Vagina (tissue), 2 donors: ENCODE measurements at places on chromosomes 7 and 10. TPM values are rescaled to one million over a fixed set of nuclear protein-coding genes. Genes with fewer than 3 reads are reported as not detected.

GRCh38 chr7:50663396-50664102 lies 98.3 kb upstream of the DDC start:
- H3K36me3 ChIP-seq, result peaks cover 5% of the 10 kb centered on the region
- no peak overlapping the region for H3K4me3 ChIP-seq
- peaks cover 75% of the 10 kb centered on the region for H3K4me1 ChIP-seq
- DNase-seq, result no peak
- no peaks in the 10 kb centered on the region for H3K27me3 ChIP-seq

The GIMAP2 gene
- total RNA-seq, result 9.6 TPM

DNA sequence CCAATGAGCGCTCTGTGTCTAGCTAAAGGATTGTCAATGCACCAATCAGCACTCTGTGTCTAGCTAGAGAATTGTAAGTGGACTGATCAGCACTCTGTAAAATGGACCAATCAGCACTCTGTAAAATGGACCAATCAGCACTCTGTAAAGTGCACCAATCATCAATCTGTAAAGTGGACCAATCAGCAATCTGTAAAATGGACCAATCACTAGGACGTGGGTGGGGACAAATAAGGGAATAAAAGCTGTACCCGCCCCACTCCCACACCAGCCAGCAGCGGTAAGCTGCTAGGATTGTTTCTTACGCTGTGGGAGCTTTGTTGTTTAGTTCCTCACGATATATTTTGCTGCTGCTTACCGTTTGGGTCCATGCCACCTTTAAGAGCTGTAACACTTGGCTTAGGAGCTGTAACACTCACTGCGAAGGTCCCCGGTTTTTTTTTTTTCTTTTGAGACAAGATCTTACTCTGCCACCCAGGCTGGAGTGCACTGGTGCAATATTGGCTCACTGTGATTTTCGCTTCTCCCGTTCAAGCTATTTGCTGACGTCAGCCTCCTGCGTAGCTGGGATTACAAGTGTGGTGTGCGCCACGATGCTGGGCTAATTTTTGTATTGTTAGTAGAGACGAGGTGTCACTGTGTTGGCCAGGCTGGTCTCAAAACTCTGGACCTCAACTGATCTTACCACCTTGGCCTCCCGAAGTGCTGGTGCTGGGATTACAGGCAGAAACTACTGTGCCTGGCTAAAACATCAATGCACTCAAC lies 184.8 kb downstream of the PTPN20 start:
- DNase-seq, result peak; percentile 58
- H3K36me3 ChIP-seq, result no peaks in the 10 kb centered on the region
- no peaks in the 10 kb centered on the region for H3K4me1 ChIP-seq
- H3K4me3 ChIP-seq, result no peak overlapping the region
- H3K27ac ChIP-seq, result no peak overlapping the region
- H3K27me3 ChIP-seq, result no peaks in the 10 kb centered on the region

- no peaks in the 10 kb centered on the region for H3K27me3 ChIP-seq
- H3K27ac ChIP-seq, result no peak overlapping the region
- H3K4me3 ChIP-seq, result no peak overlapping the region
- DNase-seq, result no peak
- no peaks in the 10 kb centered on the region for H3K4me1 ChIP-seq
Observed at GRCh38 chr7:138388673-138389491, 71.2 kb upstream of the TRIM24 start.

- peak within 1 kb of the TSS; percentile 64 for H3K4me3 ChIP-seq
- peaks cover 46% of the 10 kb centered on the region for H3K4me1 ChIP-seq
- no peak for DNase-seq
- no peaks in the 10 kb centered on the region for H3K36me3 ChIP-seq
- no peaks in the 10 kb centered on the region for H3K27me3 ChIP-seq
Observed at GRCh38 chr7:27173956-27174873, at the start of gene HOXA10. Gene HOXA10 (minus strand): TSS chr7:27174320. CDS start chr7:27174306, 14 bp downstream.

DNA sequence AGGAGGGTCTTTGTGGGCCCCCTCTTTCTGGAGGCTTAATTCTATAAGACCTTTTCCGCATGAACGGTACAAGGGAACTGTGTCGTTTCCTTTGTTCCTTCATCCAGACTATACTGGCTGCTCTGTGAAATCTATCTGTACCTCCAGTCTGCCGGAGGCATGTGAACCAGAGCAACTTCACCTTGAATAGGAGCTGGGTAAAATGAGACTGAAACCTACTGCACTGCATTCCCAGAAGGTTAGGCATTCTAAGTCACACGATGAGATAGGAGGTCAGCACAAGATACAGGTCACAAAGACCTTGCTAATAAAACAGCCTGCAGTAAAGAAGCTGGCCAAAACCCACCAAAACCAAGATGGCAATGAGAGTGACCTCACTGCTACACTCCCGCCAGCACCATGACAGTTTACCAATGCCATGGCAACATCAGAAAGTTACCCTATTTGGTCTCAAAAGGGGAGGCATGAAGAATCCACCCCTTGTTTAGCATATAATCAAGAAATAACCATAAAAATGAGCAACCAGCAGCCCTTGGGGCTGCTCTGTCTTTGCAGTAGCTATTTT lies 36.8 kb upstream of the INPP5F start:
- H3K4me1 ChIP-seq, result peaks cover 17% of the 10 kb centered on the region
- no peak overlapping the region for H3K27ac ChIP-seq
- no peaks in the 10 kb centered on the region for H3K27me3 ChIP-seq
- H3K4me3 ChIP-seq, result no peak overlapping the region
- no peak for DNase-seq
- no peaks in the 10 kb centered on the region for H3K36me3 ChIP-seq

The BLNK gene
- total RNA-seq, result 8.8 TPM

- no peaks in the 10 kb centered on the region for H3K27me3 ChIP-seq
- H3K4me3 ChIP-seq, result no peak overlapping the region
- H3K36me3 ChIP-seq, result no peaks in the 10 kb centered on the region
Observed at GRCh38 chr7:17362439-17363105, 64.1 kb downstream of the AHR start.

The HOXA13 gene
- total RNA-seq, result 14.5 TPM

DNA sequence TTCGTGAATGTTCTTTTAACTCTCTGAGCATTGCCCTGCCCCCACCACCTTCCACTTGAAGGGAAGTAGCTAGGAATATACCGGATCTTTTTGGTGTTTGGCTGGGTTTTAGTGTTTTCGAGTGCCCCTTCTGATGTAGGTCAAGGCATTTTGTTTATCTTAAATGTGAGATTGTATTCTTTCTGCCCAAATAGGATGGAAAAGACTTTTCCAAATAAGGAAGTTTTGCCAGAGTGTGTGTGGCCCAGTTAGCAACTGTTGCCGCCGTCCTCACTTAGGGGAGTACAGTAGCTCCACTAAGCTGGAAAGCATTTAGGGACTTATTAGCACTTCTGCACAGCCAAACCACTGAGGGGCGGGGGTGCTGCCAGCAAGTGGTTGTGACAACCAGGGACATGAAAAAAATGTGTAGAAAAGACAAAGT lies 29.8 kb upstream of the VCL start:
- H3K4me3 ChIP-seq, result no peak overlapping the region
- no peaks in the 10 kb centered on the region for H3K36me3 ChIP-seq
- H3K27ac ChIP-seq, result peak overlapping the region; percentile 93
- H3K27me3 ChIP-seq, result no peaks in the 10 kb centered on the region
- H3K4me1 ChIP-seq, result peaks cover 27% of the 10 kb centered on the region
